Stimulated activated CD4-positive, alpha-beta T cell treated with anti-CD3 and anti-CD28 coated beads, Interleukin-2, amount 100 ng/mL, for 4 hours (primary cell): ENCODE measurements at places on chromosomes 6 and 20.
A peak's percentile ranks its signal among the peaks of the same experiment; 100 is the strongest.

- DNase-seq = no peak
Measured at GRCh38 chr6:40891686-40892085, 147.3 kb downstream of the UNC5CL start.

- DNase-seq = no peak
Measured at GRCh38 chr6:126792340-126793085, 326.0 kb upstream of the RSPO3 start.

DNA sequence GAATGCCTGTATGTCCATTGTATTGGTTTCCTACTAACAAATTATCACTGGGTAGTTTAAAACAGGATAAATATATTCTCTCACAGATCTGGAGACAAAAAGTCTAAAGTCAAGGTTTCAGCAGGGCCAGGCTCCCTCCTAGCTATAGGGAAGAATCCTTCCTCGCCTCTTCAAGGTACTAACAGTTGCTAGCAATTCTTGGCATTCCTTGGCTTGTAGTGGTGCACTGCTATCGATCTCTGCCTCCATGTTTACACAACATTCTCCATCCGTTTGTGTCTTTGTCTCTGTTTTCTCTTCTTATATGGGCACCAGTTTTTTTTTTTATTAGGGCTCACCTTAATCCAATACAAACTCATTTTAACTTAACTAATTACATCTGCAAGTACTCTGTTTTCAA, 48.9 kb downstream of the OR2B6 start:
- DNase-seq = no peak

DNA sequence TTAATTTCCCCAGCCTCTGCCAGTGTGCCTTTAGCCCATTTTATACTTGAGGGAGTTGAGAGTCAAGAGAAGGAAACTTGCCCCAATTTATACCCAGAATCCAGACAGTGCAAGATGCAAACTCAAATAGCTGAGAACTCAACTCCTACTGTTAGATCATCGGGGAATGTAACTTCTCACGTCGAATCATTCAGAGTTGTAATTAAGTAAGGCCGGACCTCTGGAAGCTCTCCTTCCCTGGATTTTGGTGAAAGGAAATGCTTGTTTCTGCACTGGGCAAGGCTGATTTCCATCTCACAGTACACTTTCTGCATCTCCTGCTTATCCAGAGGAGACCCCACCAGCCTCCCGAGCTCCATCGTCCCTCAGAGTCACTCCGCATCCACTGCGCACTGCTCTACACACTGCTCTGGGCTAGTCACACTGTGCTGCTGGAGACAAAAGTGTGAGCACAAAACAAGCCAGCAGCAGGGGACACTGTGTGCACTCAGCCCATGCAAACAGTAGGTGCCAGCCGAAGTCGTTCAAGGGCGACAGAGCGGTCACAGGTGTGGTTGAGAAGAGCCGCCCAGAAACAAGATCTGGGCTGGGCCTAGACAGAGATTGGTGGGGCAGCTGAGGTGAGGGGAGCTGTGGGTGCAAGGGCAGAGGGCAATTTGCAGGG, 150.4 kb upstream of the QKI start:
- DNase-seq = no peak

DNA sequence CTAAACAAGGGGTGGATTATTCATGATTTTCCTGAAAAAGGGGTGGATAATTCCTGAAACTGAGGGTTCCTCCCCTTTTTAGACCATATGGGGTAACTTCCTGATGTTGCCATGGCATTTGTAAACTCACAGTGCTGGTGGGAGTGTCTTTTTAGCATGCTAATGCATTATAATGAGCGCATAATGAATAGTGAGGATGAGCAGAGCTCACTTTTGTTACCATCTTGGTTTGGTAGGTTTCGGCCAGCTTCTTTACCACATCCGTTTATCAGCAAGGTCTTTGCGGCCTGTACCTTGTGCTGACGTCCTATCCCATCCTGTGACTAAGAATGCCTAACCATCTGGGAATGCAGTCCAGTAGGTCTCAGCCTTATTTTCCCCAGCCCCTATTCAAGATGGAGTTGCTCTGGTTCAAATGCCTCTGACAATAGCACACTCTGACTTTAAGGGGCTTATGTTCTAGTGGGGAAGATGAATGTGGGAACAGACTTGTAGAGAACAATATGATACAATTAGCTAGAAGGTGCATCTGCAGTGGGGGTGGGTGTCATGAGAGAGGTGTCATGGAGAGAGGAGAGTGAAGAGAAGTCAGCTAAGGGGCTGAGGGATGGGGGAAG, 4.2 kb upstream of the GPR31 start:
- DNase-seq = no peak

- no peak for DNase-seq
Measured at GRCh38 chr6:56521976-56522375, 120.7 kb downstream of the DST start.

GRCh38 chr6:111657146-111657545, 51.5 kb upstream of the TRAF3IP2 start:
- DNase-seq = no peak

DNA sequence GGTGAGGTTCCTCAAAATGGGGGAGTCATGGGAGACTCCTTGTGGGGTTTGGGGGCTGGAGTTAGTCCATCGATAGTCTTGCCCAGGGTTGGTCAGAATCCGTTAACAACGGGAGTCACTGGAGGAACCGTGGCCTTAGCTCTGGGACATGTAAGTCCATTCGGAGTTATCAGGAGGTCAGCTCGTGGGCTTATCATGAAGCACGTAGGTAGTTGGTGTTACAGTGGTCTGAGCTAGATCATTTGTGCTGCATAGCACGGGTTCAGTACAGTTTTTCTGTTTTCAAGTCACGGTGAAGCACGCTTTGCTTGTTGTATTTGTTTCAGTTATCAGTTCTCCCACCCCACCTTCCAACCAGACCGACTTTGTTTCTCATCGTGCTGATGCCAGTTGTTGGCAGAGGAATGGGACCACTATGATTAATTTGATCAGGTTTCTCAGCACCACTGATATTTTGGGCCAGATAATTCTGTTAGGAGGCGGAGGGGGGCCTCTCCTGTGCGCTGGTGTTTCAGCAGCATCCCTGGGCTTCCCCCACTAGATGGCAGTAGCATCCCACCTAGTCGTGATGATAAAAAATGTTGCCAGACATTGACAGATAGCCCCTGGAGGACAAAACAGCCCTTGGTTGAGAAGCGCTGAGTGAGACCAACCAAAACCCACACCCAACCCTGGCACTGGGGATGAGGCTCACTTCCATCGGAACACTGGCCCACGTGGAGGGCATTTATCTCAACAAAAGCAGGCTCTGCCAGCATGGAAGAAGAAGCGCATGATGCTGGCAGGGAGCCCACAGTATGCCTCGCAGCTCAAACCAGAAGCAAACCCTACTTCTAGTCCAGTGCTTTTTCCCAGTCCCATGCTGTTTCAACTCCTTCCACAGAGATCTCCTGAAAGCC, 2.2 kb upstream of the APMAP start:
- peak; percentile 72 for DNase-seq

DNA sequence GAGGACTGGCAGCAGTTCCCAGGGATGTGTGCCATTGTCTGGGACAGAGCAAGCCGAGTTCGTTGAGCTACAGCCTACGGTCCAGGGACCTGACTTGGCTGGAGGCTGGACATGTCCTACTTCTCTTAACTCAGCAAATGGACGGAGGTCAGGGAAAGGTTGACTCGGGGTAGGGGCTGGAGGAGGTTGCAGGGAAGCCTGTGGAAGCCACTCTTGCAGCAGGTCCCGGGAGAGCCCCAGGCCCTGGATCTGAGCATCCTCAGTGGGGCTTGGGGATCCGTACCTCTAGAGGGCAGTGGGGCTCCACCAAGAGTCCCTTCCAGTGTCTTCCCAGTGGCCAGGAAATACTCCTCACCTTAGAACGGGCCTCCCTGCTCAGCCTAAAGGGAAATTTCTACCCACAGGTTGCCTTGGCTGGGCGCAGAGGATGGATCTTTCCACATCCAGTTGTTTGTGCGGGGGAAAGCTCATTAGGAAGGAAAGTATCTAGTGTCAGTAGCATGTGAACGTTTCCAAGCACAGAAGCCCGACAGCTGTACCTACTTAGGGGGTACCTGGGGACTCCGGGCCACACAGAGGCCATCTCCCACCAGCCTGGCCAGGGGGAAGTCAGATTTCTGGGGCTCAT, 170.2 kb downstream of the NFATC2 start:
- peak; percentile 31 for DNase-seq

DNA sequence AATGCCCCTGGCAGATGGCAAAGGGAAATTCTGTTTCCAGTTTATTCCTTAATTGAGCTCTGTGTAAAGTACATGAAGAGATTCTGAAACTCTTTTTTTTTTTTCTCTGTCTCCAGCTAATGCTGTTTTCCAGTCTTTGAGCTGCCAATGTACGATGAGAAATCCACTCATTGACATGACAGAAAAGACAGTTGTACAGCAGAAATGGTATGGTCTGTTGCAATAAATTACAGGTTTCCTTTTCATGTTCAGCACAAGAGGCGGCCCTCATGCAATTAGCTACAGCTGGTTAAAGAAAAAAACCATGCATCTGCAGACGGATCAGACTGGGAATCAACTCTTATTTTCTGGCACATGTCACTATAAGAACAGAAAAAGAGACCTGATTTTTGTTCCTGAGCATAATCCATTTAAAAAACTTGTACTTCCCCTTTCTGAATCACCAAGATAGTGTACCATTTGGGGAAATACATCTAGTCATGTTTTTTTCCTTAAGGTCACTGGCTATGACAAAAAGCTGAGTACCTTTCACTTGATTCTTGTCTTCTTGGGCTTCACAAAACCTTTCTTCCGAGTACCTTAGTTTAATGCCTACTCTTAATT, 289.8 kb upstream of the PREP start:
- no peak for DNase-seq

DNA sequence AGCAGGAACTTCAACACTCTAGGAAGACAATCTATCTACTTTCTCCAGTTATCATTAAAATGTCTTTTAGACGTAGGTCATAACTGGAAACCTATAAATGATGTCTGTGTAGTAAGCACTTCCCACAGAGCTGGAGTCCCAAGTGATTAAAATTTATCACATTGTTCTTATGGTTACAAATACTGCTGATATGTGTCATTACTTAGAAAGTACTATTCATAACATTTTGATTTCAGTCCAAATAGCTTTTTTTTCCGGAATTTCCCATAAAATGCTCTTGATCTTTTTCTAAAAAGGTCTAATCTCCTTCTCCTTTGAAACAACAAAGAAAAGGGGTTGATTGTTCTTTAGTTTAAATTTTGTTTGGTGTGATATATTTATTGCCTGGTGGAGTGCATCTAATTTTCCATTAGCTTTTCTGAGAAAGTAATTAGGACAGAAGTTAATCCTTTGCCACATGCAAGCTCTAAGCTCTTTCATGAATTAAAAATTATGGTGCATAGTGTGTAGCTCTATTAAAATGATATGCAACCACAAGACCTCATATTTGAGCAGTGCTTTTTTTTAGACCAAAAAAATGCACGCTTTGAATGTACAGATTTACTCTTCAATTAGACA, 132.7 kb upstream of the TCF21 start:
- DNase-seq = no peak

- DNase-seq = no peak
Measured at GRCh38 chr6:28090917-28091586, 10.7 kb downstream of the ZNF165 start.

DNA sequence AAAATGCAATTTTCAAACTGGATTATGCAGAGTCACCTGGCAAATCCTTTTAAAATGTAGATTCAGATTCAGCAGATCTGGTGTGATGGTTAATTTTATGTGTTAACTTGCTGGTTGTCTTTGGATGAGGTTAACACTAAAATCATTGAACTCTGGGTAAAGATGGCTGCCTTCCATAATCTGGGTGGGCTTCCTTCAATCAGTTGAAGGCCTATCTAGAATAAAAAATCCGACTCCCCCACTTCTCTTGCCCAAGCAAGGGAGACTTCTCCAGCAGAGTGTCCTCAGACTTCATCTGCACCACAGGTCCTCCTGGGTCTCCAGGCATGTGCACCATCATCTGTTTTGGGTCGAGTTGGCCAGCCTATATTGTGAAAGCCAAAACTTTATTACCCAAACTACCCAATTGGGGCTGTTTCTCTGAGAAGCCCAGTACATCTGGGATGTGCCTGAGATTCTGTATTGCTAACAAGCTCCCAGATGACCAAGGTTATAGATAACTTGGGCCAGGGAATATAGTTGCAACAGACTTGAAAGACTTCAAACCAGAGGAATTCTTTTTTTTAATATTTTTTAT, 1.6 kb upstream of the SLC17A5 start:
- no peak for DNase-seq

GRCh38 chr6:21404577-21404976, 189.0 kb upstream of the SOX4 start:
- DNase-seq = no peak

DNA sequence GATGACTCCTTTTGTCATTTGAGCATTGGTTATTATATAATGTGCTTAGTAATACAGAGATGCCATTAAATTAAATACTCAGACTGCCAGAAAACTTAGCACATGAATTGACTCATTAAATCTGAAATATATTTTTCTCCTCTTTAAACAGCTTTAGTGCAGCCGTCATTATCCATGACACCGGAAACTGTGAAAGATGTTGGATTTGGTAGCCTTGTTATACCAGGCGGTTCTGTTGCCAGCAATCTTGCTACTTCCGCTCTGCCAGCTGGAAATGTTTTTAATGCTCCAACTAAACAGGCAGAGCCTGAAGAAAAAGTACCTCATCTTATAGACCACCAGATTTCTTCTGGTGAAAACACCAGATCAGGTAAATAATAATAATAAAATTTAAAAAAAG, 97.6 kb downstream of the SCAF8 start:
- no peak for DNase-seq

DNA sequence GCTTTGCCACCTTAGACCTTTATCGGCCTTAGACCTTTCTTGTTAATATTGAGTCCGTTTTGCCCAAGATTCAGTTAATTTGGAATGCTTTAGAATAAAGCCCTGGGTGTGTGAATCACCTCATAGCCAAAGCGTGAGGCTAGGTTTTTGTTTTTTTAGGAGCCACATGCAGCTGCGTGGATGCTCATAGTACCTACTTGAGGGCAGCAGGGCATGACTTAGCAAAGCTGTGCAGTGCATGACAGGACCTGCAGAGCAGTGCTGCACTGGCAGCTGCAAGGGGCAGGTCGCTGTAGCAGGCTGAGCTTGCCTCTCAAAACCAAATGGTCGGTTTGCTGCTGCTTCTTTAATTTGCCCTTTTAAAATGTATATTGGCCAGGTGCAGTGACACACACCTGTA, 116.1 kb downstream of the JAG1 start:
- no peak for DNase-seq

DNA sequence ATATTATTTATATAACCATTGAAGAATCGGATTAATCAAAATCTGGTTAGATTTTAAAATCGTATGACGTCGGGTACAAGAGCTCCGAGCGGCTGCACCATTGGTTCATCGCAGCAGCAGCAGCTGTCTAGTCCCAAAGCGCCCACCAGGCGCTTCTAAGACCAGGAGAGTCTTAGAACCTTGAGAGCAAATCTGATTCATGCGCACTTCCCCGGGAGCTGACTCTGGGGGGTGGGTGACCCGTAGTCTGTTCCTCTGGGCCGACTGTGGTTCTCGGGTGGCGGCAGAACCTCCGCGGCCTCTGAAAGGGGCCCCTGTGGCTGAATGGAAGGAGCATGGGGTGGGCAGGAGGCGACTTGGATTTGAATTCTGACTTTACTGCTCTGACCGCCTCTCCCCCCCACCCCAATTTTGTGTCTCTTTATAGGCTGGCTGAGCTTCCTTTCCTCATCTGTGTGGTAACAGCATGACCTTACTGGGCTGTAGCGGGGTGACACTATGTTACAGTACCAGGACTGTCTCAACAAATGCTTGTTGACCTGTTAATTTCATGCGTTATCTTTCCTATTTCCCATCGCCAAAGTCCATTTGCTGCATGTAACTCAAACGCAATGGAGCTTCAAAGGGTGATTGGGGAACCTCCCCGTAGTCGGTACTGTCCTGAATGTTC, 119.7 kb downstream of the RTN4IP1 start:
- no peak for DNase-seq
